ENCODE measurements at places on chromosomes 2 and 18. TPM values are rescaled to one million over a fixed set of nuclear protein-coding genes. Genes with fewer than 3 reads are reported as not detected.

GRCh38 chr2:164599954-164600589, 21.2 kb downstream of the GRB14 start:
- no peak for DNase-seq

DNA sequence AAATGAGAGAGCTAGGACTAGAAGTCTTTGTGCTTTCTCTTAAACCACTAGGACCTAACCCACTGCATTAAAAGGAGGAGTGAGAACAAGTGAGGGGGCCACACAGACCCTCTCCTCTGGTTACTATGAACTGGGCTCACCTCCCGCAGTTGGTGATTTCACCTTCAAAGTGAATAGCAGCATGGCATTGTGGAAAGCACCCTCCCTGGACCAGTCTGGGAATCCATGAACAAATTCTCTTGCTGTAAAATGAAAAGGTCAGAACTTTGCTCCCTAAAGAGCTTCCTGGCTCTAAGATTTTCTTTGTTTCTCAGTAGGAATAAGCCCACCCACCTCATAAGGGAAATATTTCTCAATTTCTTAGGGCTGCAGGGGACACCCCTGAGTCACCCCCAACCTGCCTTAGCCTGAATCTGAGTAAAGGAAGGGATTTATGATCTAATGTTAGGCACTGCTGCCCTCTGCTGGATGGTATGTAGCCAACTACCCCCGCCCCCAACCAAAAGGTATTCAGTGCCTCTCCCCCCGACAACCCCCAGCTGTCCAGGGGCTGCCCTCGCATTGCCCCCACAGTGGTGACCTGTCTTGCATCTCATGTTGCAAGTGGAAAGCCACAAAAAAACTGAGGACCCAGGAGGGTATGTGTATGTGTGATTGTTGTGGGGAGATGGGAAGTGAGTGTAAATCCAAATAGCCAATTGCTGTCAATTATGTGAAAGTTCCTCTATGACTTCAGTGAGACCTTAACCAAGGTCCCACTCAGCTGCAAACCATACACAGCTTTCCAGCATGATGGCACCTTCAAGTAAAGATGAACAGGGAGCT, 230.9 kb upstream of the SLC14A2 start:
- no peak for DNase-seq

- DNase-seq = no peak
Measured at GRCh38 chr2:134539981-134540380, 178.8 kb downstream of the TMEM163 start.

DNA sequence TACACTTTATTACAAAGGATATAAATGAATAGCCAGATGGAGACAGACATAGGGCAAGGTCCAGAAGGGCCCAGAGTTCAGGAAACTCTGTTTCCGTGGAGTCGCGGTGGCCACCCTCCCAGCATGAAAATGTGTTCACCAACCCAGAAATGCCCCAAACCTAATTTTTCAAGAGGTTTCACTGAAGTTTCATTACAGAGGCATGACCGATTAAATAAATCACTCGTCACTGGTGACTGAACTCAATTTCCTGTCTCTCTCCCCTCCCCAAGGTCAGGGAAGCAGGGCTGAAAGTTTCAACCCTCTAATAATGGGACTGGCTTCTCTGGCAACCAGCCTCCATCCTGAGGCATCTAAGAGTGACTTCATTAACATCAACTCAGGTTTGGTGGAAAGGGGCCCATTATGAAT, 22.4 kb downstream of the USP40 start:
- DNase-seq = no peak

- DNase-seq = no peak
Measured at GRCh38 chr2:16040271-16041010, 100.1 kb downstream of the MYCN start.

GRCh38 chr2:200498402-200499162, 11.3 kb downstream of the KCTD18 start:
- DNase-seq = no peak

DNA sequence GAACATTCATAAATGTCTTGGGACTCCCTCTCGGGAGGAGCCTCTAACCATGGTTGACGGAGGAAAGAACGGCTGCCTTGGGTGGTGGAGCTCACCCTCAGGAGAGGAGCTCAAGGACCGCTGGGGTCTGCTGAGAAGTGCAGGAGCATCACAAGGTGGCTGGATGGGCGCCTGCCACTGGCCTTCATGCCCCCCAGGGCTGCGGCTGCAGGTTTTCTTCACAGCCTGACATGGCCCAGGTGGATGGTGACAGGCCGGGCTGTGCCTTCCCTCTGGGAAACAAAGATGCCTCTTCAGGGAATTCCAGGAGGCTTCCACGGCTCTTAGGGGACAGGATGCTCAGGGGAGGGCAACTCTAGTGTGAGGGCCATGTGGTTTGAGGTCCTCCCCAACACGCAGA, 119.5 kb upstream of the PXDN start:
- DNase-seq = no peak

- peak; percentile 45 for DNase-seq
Measured at GRCh38 chr18:58649966-58650816, 21.1 kb upstream of the MALT1 start.

- DNase-seq = no peak
Measured at GRCh38 chr18:11066038-11066437, 83.3 kb downstream of the PIEZO2 start.

DNA sequence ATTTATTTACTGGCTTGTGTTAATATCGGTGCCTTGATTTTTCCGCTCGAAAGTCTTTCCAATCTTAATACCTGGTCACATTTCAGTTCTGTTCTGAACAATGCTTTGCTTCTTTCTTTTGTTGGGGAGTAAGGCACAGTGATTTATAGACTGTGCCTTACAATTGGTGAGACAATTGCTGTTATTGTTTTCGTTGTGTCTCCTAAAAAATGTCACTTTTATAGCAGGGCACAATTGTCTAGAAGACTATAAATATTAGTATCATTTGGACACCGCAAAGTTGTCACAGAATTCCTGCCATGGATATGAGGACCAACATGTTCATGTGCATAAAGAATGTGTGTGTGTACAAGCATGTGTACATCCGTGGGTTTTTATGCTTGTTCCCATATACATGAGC, 231.9 kb downstream of the INSIG2 start:
- no peak for DNase-seq

DNA sequence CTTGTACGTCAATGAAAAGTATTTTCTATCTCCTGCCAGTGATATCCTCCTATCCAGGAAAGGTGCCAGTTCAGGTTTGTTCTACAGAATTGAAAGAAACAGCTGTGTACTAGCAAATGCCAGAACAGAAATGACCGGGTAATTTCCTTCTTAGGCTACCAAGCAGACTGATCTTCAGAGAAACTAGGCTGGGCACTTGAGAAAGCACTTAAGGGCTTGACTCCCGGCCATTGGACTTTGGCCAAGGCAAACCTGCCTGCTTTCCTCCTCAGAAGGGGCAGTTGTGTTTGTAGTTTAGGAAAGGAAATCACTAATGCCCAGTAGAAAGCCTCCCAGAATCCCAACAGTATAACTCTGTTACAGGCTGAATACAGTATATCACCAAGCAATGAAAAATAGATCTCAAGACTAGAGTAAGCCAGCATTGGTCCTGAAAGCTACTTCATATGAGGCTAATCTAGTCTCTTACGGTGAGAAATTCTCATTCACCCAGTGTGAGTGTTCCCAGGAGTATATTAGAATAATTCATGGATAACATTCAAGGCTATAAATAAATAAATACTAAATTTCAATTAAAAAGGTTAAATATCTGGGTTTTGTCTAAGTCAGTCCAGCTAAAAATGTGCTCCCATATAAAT, 43.0 kb upstream of the COL5A2 start:
- DNase-seq = no peak

GRCh38 chr2:27370816-27371620, 602 bp downstream of the SNX17 start:
- peak; percentile 53 for DNase-seq

- DNase-seq = no peak
Measured at GRCh38 chr18:26227051-26227670, 916 bp downstream of the TAF4B start.

- DNase-seq = no peak
Measured at GRCh38 chr2:224958462-224958857, 83.8 kb downstream of the DOCK10 start.

DNA sequence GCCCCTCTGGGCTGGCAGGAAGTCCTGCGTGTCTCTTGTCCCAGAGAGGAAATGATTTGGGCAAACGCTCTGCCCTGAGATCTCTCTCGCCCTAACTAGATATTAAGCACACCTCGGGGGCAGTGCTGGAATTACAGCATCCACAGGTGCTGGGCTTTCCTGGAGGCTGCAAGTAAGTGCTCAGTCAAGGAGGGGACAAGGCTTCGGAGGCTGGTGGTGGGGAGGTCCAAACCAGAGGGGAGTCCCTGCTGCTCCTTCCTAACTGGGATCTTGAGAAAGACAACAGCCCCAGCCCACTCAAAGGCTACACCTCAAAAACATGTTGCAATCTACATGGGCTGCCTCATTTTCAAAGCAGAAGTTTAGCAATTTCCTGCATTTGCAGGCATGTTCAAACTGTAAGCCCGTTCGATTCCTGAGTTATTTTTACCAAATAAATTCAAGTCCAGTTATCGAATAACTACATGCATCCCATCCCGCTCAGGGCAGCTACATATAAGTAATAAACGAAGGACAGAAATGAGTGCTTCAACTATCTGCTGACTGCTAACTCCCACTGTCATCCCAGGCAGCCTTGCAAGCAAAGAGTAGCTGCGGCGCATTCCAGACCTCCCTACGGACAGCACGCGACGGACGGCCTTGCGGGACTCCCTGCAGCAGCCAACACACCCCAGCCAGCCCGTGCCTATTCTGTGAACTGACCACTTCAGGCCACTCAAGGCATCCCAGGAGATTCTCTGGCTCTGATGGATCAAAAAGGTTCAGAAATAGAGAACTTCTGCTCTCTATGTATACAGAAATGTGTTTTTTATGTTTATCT, 27.5 kb downstream of the ZNF516 start:
- no peak for DNase-seq

DNA sequence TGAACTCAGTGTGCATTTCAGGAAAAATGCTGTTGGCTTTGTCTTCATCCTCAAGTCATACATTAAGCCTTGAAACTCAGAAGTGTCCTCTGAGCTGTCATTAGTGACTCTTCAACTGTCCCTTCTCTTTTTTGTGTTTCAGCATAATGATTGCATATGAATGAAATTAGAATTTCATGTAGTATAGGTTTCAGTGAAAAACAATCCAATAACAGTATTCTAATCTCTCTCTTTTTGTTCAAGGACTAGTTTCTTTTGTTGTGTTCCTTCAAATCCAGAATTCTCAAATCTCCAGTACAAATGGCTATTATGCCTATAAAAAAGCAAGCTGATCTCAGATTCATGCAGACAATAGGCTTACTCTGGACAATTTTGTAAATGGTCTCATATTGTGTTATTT, 133.5 kb downstream of the QPCT start:
- no peak for DNase-seq

GRCh38 chr2:234335661-234336228, 161.1 kb downstream of the ARL4C start:
- peak; percentile 69 for DNase-seq

SERPINB11 gene
- not detected for polyA plus RNA-seq

DUSP19 gene
- 1.4 TPM for polyA plus RNA-seq

PLB1 gene
- polyA plus RNA-seq = 0.88 TPM

RNF125 gene
- 82.7 TPM for polyA plus RNA-seq

NXPH2 gene
- not detected for polyA plus RNA-seq

KCNK3 gene
- not detected for polyA plus RNA-seq
